Stimulated activated CD8-positive, alpha-beta memory T cell treated with anti-CD3 and anti-CD28 coated beads, Interleukin-7, amount 100 ng/mL, for 1 hour (primary cell): ENCODE measurements at places on chromosomes 3 and 15.

DNA sequence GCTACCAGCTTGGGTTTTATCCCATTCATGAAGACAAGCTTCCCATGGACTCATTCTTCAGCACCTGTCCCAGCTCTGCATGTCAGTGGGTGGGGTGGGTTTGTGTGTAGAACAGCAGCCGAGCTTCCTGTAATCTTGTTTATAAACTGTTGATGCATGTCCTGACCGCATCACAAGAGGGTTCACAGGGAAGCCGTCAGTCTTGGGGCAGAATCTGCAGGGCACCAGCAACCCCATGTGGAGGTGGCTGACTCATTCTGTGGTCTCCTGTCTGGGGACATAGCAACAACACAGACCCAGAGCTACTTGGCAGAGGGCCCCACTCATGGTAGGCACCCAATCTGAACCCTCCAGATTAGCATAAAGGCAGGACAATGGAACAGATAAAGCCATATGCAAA lies 35.6 kb downstream of the DAPK2 start:
- peak; percentile 65 for DNase-seq

- DNase-seq, result no peak
Measured at GRCh38 chr3:180359061-180359952, 242.7 kb upstream of the TTC14 start.

DNA sequence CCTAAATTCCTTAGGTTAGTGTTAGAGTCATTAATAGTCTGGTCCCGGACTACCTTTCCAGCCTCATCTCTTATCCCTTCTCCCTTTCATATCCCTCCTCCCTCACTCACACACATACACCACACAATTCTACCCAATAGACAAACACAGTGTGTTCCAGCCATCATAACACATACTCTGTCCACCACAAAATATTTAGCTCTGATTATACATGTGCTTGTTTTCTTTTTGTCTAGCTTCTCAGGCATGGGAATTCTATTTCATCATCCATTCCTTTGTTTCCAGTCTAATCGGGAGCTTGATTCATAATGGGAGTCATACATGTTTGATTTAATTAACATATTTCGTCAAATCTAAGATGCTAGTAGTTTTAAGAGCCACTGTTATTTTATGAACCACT lies 161.8 kb upstream of the BFSP2 start:
- DNase-seq, result no peak

- no peak for DNase-seq
Measured at GRCh38 chr15:78360367-78360801, 20.2 kb downstream of the CRABP1 start.

DNA sequence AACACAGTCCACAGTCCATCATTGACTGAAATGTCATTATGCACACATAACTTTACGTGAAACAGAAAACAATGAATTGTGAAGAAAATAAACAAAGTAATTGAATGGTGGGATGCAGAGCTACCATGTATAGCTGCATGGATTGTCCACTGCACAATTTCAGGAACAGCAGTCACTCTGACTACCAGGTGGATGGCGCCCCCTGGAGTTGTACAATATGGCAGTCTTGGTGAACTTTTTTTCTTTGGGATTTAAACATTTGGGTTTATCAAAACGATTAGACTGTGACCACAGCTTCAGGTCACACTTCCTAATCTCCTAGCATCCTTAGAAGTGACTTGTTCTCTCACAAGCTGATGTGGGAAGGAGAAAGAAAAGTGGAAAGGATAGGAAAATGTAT lies 48.9 kb upstream of the TCF12 start:
- DNase-seq, result no peak

GRCh38 chr15:85580879-85581278 lies 200.5 kb downstream of the AKAP13 start:
- DNase-seq, result no peak

- no peak for DNase-seq
Measured at GRCh38 chr15:66069751-66070150, 183.8 kb downstream of the MEGF11 start.

DNA sequence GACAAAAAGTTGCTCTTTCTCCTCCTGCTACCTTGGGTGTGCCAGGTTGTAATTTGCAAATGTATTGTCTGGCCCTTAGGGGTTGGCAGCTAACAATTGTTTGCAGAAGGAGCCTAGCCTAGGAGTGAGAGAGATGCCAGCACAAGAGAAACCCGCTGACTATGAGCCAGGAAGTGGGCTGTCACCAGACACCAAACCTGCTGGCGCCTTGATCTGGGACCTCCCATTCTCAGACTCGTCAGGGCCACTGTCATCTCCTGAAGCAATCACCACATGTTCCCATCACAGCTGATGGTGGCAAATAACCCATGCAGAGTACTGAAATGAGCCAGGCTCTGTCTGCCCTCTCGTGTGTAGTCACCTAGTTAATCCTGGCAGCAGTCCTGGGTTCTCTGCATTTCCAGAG lies 406.4 kb upstream of the NPAP1 start:
- no peak for DNase-seq

GRCh38 chr3:23258110-23258509 lies 55.0 kb downstream of the UBE2E2 start:
- DNase-seq, result no peak

GRCh38 chr15:55917881-55918296 lies 75.5 kb downstream of the NEDD4 start:
- DNase-seq, result no peak

- DNase-seq, result no peak
Measured at GRCh38 chr15:25375557-25375956, 63.3 kb downstream of the UBE3A start.

- no peak for DNase-seq
Measured at GRCh38 chr15:70249616-70250015, 151.9 kb upstream of the TLE3 start.

DNA sequence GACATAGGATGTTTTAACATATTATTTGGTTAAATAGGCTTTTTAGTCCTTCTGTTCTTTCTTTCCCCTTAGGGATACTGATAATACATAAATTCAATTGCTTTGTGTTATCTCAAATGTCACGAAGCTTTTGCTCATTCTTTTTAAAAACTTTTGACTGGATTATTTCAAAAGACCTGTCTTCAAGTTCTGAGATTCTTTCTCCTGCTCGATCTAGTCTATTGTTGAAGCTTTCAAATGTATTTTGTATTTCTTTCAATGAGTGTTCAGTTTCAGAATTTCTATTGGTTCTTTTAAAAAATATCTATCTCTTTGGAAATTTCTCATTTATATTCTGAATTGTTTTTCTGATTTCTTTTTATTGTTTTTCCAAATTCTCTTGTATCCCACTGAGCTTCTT lies 16.9 kb downstream of the IL20RB start:
- no peak for DNase-seq

- DNase-seq, result no peak
Measured at GRCh38 chr3:194050782-194051320, 85.1 kb upstream of the HES1 start.

DNA sequence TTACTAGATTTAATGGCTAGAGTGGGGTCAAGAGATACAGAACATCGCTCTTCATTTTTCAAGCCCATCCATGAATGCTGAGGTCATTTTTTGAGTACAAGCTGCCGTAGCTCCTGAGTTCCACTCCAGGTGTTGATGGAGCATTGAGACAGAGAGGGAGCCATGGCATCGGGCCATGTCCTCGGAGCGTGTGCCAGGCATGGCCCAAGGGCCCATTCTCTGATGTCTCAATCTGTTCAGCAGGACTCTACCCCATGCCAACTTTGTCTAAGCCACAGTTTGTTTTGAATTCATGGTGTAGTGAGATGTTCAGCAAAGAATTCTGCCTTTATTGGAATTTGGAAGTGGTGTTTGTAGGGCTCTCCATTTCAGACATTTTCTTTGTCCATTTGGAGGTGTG lies 110.5 kb upstream of the ADAMTS9 start:
- no peak for DNase-seq

DNA sequence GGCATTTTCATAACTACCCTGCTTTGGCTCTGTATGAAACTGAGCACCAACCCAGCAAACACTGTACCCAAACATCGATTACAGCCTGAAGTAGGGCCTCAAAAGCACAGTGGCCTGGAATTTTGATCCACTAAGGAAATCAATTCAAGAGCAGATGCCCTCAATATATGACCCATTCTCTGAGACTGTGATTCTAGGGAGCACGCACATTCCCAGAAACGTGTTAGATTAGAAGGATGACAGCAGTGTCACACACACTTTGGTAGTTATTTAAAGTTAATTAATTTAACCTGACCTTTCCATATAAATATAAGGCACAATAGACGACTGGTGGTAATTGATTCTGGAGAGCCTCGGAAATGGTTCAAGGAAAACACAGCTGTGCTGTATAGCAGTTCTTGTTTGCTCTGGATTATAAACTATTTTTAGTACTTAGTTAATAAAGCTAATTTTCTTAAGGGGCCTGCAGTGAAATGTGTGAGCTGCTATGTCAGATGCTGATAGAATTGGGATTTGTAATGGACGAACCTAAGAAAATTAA lies 126.3 kb upstream of the ZNF385D start:
- DNase-seq, result no peak

- no peak for DNase-seq
Measured at GRCh38 chr15:67164401-67164791, 90.1 kb downstream of the AAGAB start.
